Progenitor cell of endocrine pancreas (in vitro differentiated cells): ENCODE measurements at places on chromosomes 13 and 19.

- DNase-seq = no peak
These were observed 1511.0 kb upstream of the SLC10A2 start for GRCh38 chr13:104577071-104577815.

DNA sequence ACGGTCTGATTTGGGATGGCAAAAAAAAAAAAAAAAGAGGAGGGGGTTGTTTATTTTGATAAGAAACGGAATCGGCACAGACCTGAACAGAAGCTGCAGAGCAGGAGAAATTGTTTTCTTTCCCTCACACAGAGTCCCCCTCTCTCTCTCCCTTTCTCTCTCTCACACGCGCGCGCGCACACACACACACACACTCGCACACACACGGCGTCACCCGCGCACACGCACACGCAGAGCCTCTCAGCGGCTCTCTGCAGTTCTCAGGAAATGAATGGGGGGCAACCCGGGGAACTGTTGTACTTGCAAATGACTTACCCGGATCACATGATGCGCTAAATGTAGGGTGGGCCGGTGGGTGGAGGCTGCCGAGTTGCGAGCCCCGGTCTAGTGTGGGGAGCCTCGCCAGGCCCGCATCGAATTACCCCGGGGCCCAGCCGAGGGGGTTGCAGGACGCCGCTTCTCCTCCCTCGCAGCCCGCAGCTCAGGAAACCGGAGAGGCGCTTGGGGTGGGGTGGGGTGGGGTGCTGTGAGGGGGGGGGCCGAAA is 475 bp downstream of the KLF12 start:
- DNase-seq = peak; percentile 63

- DNase-seq = no peak
These were observed 39.7 kb downstream of the USP12 start for GRCh38 chr13:27131906-27132305.

GRCh38 chr19:11416346-11417052 is 2.6 kb downstream of the RGL3 start:
- DNase-seq = no peak

DNA sequence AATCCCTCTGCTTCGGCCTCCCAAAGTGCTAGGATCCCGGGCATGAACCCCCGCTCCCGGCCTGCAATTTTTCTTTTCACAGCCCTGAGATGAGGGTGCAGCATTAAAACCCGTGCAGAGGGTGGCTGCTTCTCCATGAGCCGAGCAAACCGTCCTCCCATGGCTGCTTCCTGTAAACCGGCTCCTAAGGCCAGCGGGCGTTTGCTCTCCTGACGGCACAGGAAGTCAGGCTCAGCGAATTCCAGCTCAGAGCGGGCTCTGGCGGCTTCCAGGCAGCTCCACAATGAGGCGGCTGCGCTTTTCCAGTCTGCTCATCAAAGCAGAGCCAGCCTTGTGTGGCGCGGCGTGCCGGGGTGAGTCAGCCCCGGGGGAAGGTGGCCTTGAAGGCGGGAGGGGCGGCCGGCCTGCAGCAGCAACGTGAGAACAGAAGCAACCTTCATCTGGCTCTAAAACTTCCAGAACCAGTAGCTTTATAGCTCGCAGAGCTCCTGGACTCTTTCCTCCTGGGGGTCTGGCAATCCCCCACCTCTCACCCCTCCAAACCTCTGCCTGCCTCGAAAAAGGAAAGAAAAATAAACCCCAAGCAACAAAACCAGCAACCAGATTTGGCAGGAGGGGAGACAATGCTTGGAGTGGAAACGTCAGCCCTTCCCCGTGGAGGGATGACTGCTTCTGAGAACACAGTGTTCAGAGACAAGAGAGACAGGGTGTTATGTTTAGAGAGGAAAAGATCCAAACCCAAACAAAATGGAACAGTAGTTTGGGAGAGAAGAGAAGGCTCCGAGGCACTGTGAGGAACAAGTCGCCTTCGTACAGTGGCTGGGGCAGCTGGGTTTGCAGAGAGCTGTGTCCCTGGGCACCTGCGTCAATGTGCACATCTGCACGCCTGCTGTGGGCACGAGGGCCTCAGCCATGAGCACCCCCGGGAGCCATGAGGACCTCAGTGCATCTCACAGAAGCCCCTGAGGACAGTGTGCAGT is 67.8 kb downstream of the GADD45B start:
- DNase-seq = peak; percentile 73

DNA sequence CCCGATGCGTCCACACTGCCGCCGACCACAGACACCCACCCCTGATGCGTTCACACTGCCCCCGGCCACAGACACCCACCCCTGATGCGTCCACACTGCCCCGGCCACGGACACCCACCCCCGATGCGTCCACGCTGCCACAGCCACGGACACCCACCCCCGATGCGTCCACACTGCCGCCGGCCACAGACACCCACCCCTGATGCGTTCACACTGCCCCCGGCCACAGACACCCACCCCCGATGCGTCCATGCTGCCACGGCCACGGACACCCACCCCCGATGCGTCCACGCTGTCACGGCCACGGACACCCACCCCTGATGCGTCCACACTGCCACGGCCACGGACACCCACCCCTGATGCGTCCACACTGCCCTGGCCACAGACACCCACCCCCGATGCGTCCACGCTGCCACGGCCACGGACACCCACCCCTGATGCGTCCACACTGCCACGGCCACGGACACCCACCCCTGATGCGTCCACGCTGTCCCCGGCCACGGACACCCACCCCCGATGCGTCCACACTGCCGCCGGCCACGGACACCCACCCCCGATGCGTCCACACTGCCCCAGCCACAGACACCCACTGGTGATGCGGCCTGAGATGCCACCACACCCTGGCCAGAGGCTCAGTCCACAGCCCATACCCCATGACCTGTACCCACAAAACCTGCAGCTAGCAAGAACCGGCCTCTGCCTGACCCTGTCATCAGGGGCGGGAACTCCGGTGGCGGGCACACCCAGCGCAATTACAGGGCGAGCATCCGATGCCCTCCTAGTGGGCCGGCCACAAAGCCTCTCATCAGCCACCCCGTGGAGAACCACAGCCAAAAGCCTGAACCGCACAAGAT is 28.4 kb downstream of the RASA3 start:
- DNase-seq = no peak

DNA sequence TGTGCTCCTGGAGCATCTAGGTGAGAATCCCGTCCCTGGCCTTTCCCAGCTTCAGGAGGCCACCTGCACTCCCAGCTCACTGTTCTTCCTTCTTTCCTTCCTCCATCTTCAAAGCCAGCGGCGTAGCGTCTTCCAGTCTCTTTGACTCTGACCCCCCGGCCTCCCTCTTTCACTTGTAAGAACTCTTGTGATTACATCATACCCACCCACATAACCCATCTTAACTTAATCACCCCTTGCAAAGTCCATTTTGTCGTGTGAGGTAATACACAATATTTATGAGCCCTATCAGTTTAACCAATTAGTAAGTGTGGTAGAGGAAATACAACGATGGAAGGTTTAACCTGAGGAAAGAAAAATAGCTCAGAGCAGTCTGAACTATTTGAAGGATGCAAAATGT is 4.6 kb upstream of the CDC16 start:
- DNase-seq = no peak

- no peak for DNase-seq
These were observed 174.6 kb upstream of the RNF113B start for GRCh38 chr13:98351636-98352035.

GRCh38 chr13:106140476-106140875 is 395.0 kb downstream of the EFNB2 start:
- DNase-seq = no peak

GRCh38 chr19:30888937-30889336 is 460.3 kb downstream of the TSHZ3 start:
- no peak for DNase-seq

DNA sequence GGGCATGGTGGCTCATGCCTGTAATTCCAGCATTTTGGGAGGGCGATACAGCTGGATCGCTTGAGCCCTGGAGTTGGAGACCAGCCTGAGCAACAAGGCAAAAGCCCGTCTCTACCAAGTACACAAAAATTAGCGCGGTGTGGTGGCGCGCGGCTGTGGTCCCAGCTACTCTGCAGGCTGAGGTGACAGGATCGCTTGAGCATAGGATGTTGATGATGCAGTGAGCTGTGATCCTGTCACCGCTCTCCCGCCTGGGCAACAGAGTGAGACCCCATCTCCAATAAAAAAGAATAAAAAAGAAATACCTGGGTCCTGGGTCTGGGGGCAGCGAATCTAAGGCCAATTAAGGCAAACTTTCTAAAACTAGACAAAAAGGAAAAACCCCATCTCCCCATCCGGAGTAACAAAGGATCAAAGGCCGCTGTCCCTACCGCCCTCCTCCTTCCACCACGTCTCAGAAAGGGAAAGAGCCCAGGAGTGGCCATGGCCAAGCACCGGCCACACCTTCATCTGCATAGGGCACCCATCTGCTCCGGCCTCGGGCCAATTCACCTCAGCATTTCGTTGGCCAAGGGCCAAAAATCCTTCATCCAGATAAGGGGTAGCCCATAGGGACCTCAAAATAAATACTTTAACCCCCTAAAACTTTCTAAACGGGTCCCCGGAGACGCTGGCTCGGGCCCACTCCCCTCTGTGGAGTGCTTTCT is 851 bp downstream of the ZNF320 start:
- DNase-seq = no peak

DNA sequence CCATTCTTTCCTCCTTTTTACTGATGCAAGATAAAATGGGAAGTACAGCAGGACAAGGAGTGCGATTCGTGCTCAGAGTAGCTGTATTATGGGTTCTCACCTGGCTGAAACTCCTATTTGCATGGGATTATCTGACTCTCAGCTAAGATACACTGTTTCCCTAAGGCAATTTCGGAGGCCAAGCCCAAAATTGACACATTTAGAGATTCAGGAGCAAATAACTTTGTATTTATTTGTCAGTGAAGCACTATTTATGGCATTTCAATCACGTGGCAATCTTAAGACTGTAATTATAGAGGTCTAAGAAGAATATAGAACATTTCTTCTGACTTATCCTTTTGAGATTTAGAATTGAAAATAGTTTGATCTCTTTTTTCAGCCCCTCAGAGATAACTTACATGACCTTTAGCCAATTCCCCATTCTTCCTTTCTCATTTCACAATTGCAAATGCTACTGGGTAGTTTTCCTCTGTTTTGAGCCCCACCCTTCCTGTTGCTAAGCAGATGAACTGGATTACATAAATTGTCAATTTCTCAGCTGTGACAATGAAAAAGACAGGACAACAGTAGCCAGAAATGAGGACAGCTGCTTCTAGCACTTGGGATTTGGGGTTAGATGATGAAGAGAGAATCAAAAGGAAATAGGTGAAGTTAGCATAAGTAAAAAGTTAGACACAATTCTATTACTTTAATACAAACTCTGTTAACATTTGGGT is 122.7 kb upstream of the FRY start:
- no peak for DNase-seq

DNA sequence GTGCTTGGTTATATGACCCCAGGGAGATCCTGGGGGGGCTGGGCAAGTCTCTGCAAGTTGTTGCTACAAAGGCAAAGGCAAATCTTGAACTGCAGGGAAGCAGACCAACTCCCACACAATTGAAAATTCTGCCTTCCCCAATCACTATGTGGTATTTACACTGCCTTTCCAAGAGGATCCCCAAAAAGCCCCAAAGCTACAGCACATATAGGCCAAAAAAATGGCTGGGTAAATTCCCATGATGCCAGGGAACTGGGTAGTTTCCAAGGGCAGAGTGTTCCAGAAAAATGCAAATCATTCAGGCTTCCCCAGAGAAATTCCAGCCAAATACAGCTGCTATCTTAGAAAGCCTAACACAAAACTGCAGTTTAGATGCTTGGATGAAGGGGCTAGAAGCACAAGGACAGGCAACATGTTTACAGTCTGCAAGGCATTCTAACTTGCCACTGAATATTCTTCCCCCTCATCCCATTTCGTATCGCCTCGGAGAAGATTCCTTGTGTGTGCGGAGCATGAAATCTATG is 6.2 kb downstream of the FOXO1 start:
- DNase-seq = no peak

GRCh38 chr19:2426611-2427428 is 566 bp downstream of the TIMM13 start:
- DNase-seq = peak; percentile 35

GRCh38 chr13:75258159-75258782 is 223.7 kb downstream of the TBC1D4 start:
- DNase-seq = no peak

- no peak for DNase-seq
These were observed 371.2 kb upstream of the NBEA start for GRCh38 chr13:34570698-34571353.

DNA sequence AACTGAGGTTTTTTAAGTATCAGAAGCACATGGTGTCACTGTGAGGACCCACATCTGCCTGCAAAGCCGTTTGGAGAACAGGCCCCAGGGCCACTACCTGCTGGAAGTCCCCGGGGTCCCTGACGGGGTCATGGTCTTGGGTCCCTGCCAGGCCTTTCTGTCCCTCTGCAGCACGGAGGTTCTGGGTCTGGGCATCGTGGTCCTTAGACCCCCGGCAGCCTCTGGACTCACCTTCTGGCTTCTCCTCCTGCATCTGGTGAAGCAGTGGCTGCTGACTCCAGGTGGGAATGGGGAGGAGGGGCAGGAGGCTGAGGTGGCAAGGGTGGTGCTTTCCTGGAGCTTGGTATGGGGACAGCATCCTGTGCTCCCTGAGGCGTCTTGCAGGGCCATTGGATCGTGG is 198.6 kb downstream of the TEX29 start:
- DNase-seq = no peak

DNA sequence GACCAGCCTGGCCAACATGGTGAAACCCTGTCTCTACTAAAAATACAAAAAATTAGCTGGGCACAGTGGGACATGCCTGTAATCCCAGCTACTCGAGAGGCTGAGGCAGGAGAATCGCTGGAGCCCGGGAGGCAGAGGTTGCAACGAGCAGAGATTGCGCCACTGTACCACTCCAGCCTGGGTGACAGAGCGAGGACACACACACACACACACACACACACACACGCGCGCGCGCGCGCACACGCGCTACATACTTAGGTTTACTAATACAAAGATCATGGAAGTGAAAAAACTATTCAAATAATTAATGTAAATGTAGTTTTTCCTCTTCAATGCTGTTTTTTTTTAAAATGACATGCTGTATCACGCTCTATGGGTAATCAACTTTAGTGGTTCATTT is 58.5 kb upstream of the ZDHHC20 start:
- DNase-seq = no peak

- no peak for DNase-seq
These were observed 285.0 kb upstream of the SLC10A2 start for GRCh38 chr13:103351035-103351828.

GRCh38 chr19:36973021-36973843 is 57.1 kb downstream of the ZNF568 start:
- no peak for DNase-seq
